ENCODE measurements at places on chromosomes 1 and 21. TPM values are rescaled to one million over a fixed set of nuclear protein-coding genes. Genes with fewer than 3 reads are reported as not detected.

CRNN gene
- not detected for total RNA-seq

LYPD8 gene
- not detected for total RNA-seq

FAM78B gene
- total RNA-seq, result 1.2 TPM

DNA sequence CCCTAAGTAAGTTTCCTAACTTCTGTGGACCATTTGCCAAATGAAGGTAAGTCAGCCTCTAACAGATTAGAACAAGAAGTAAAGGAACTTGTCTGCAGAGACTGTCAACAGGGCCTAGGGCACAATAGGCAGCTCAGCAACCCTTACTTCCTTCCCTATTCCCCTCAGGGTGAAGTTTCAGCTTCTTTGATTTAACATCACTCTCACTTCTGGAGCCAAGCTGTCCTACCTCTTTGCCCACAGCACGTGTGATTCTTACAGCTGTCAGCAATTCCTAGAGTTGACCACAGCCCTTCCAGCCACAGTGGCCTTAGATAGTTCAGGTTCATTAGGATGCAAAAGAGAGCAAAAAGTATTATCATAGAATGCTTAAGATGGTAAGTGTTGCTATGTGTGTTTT lies 7.6 kb upstream of the EIF4G3 start:
- H3K4me3 ChIP-seq, result no peak overlapping the region
- H3K36me3 ChIP-seq, result no peaks in the 10 kb centered on the region
- no peaks in the 10 kb centered on the region for H3K27me3 ChIP-seq
- no peak overlapping the region for H3K27ac ChIP-seq
- DNase-seq, result no peak

GRCh38 chr1:151790940-151791651 lies 796 bp upstream of the TDRKH start:
- peak overlapping the region; percentile 52 for H3K27ac ChIP-seq
- peak overlapping the region; percentile 73 for H3K4me3 ChIP-seq
- no peak for DNase-seq
- no peaks in the 10 kb centered on the region for H3K27me3 ChIP-seq
- no peaks in the 10 kb centered on the region for H3K4me1 ChIP-seq

DNA sequence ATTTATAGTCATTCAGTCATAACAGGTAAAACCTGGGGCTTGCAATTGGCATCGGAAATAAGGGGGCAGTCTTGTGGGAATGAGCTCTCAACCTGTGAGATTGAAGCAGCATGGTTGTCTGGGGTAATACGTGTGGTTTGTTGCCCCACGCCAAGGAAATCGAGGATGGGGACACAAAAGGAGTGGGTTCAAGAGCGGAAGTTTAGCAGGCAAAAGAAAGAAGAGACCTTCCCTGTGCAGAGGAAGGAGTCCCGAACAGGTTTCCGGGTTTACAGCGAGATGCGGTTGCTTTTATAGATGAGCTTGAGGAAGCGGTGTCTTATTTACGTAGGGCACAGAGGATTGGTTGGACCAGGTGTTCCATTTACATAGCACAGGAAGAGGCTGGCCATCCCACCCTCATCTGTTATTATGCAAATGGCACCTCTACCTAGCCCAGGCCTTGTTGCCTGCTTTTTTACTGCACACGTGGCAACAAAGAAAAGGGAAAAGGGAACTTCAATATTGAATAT lies 37.3 kb downstream of the IFNAR1 start:
- no peak for DNase-seq
- H3K4me1 ChIP-seq, result peaks cover 17% of the 10 kb centered on the region
- peak overlapping the region; percentile 51 for H3K27ac ChIP-seq
- no peaks in the 10 kb centered on the region for H3K27me3 ChIP-seq
- H3K4me3 ChIP-seq, result peak overlapping the region; percentile 37

- DNase-seq, result peak; percentile 70
- H3K27ac ChIP-seq, result no peak overlapping the region
Observed at GRCh38 chr1:152458384-152459185, 44.5 kb upstream of the CRNN start.

DNA sequence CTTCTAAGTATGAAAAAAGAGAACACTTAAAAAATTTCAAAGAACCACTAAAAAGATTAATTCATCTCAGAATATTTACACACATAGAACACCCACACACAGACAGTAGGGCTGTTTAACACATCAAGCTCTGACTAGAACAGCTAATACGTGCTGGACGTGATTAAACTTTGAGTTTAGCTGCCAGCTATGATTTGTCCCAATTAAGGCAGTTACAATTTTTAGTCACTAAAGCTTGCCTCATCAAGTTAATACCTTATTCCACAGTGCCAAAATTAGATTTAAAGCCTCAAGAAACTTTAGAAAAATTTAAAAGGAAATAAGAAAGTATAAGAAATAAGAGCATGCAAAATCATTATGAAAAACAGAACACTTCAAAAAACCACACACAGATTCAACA lies 18.9 kb downstream of the SLC16A1 start:
- DNase-seq, result no peak
- no peaks in the 10 kb centered on the region for H3K27me3 ChIP-seq
- no peak overlapping the region for H3K27ac ChIP-seq
- no peaks in the 10 kb centered on the region for H3K36me3 ChIP-seq
